ENCODE measurements at places on chromosomes 12 and 14. TPM values are rescaled to one million over a fixed set of nuclear protein-coding genes. Genes with fewer than 3 reads are reported as not detected.

DNA sequence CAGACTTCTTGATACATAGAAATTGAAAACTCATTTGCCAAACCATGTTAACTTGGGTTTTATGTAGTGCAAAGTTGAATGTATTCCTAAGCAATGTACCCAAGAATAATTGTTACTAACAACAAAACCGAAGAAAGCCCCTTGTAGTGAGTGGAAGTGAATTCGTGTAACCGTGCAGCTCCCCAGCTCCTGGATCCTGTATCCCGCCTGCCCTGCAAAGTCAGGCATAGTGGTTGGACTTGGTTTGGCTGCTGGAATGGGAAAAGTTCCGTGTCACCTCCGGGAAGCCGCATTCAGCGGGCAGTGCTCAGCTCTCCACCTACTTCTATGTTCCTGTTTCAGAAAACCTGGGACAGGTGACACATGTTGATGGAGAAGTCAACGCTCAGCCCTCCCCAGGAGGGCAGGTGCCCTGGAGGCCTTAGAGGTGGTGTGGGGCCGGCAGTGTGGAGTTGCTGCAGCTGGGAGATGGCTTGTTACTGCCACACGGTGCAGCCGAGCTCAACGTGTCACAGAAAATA, 29.2 kb upstream of the C14orf180 start:
- no peak for DNase-seq

DNA sequence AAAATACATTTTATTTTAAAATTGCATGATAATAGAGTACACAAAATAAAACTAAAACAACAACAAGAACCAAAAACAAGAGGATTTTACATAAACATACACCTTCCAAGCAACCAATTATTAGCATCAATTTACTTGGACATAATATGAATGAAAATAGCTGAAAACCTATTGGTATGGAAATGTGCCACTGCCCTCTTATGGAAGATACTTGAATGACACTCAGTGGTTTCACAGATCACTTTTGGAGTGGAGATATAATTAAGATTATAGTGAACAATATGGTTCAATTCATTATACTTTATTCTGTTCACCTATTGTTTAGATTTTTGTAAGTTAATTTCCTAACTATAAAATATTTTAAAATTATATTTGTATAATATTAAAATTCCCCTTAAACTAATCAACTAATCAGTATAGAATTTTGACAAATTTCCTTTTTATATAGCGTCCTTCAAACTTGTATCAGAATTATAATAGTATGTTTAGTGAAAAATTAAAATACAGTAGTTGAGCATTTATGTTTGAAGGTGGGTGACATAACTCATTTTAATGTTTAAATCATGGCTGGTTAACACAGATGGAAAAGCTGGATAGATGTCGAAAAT, 70.1 kb downstream of the SLC6A15 start:
- peak; percentile 37 for DNase-seq

DNA sequence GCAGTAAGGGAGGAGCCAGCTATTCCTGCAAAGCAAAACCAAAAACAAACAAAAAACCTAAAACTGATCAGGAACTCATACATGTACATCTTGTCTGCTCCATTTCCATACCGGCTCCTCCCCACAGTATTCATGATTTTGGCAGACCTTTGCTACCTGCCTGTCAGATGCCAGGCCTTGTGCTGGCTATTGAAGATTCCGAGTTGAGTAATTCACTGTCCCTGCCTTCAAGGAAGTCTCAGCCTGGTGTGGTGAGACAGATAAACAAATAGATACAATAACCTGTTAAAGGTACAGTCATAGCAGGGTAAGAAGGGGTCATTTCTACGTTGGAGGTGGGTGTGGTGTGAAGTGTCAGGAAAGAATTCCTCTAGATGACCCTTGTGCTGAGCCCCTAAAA, 42.7 kb downstream of the SUSD6 start:
- DNase-seq = peak; percentile 21

The GLS2 gene
- total RNA-seq = 1.9 TPM

The GLT1D1 gene
- total RNA-seq = not detected

The ADGRD1 gene
- not detected for total RNA-seq

DNA sequence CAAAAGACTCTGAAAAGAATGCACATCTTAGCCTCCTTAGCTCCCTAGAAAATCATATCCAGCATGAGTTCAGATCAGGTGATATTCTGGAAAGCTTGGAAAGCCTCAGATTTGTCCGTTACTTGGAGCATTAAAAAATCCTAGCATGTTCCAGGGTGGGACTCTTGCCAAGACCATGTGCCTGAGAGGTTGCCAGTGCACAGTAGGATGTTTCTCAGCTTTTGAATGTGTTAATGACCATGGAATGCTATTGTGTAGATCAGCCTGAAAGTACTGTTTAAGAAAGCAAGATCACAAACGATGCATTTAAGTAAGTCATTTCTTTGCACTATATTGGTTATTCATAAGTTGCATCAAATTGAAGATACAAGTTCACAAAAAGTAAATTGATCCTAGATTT, 230.5 kb downstream of the ETNK1 start:
- no peak for DNase-seq

The KRT3 gene
- total RNA-seq = not detected
